ENCODE measurements at places on chromosomes 6 and 20.

DNA sequence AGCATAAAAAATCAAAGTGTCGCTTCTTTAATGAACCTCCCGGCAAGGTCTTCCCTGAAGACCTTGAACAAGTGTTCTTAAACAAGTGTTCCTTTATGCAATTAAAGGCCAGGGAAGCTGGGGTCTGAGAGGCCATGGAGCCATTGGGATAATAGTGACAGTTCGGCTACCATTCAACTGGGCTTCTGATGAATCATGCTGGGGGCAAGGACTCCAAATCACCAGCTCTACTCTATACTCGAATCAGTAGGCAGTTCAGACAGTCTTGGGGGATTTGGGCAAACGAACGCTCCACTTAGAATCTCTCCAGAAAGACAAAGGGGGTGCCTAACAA lies 34.7 kb upstream of the EZR start:
- DNase-seq = no peak

DNA sequence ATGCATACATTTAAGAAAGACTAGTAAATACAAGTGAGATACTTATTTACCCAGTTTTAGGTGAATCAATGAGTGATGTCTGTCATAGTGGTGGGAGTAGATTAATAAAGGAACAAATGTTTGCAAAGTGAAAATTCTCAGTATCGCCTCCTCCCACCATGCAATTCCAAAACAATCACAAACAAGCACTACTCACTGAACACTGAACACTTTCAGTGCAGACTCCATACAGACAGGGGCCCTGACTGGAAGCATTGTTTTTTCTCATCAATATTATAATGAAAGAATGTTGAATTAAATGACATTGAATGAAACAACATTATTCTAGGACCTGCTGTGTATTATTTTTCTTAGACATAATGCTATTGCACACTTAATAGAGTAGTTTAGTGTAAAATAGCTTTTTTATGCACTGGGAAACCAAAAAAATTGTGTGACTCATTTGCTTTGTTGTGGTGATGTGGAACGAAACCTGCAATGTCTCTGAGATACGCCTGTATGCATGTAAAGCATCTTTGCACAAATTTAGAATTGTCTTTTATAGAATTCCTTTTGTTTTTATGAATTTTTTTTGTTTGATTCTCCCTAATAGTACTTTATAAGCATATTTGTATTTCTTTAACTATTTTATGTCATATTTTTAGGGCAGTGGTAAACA lies 317.5 kb downstream of the UTRN start:
- no peak for DNase-seq

GRCh38 chr20:43379239-43379917 lies 78.3 kb upstream of the SRSF6 start:
- no peak for DNase-seq

GRCh38 chr6:132300323-132300949 lies 100.8 kb downstream of the MOXD1 start:
- DNase-seq = no peak

- peak; percentile 32 for DNase-seq
These were observed 40.4 kb downstream of the IRF4 start for GRCh38 chr6:431986-432385.

- no peak for DNase-seq
These were observed 4.4 kb downstream of the CSNK2A1 start for GRCh38 chr20:539191-539590.

- DNase-seq = no peak
These were observed 58.0 kb downstream of the SYTL3 start for GRCh38 chr6:158707821-158708195.

DNA sequence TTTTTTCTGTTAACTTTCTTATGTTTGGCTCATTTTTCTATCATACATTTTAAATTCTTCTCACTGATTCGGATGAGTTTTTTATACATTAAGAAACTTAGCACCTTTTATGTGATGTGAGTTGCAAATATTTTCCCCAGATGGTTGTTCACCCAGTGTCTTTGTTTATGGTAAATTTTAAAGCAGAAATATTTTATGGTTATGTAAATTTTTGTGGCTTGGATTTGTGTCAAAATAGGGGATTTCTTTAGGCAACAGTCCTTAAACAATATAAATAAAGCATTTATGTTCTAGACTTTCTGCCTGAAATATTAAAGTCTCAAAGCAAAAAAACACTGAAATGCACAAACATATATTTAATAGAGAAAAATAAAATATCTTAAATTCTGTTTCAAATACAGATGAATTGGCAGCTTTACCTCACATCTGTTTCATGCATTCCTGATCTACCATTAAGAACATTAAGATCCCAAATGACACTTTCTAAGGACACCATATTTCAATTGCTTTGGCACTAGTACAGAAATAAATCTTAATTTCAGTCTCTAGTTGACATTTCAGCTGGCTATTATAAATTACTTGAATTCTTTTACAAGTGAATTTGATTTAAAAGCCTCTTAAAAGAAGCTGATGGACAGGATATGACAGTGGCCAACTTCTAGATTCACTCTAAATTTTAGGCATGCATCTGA lies 646.6 kb downstream of the HACE1 start:
- no peak for DNase-seq

DNA sequence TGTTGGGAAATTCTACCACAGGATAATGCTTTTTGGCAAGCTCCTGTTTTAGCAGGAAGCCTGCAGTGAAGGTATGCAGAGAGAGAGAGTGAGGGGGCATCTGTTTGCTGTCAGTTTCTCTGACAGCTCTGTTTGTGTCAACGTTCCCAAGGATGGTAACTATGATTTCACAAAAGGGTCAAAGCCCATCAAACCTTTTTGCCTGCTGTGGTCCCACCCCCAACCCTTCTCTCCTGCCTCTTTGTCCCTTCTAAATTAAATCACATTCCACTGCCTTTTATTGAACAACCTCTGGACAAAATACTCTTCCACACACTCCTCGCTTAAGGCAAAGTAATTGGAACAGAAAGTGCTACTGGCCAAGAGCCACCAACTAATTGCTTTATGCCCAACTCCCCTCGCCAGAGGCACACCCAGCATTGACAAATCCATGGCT lies 128.3 kb downstream of the TSHZ2 start:
- no peak for DNase-seq

DNA sequence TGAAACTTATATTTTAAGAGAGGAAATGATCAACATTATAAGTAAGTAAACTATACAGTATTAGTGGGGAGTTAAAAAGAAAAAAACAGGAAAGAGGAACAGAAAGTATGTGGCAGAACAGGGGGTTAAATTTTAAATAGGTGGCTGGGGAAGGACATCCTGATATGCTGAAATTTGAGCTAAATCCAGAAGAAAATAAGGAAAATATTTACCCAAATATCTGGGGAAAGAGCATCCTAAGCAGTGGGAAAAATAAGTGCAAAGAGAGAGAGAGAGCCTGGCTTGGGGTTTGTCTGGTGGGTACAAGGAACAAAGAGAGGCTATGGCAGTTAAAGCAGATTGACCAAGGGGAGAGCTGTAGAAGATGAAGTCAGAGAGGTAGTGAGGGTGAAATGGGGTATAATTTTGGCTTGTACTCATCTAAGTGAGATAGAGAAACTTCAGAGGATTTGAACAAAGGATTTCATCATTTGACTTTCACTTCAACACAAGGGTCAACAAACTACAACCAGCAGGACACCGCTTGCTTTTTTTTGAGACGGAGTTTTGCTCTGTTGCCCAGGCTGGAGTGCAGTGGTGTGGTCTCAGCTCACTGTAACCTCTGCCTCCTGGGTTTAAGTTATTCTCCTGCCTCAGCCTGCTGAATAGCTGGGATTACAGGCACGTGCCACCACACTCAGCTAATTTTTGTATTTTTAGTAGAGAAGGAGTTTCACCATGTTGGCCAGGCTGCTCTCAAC lies 328.4 kb upstream of the CNR1 start:
- no peak for DNase-seq

DNA sequence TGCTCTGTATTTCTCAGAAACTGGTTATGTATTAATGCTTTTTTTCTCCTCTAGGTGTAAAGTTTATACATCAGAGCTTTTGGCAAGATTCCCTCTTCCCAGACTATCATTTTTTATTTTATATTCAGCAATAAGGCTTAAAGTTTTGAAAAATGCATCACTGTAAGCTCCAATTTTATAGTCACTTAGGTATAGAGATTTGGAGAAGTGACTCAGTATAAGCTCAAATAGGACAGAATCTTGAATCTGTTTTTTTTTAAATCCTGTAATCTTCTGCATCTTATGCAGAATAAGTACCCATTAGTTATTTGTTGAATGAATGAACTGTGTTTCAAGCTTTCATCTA lies 1.0 kb downstream of the NCOA7 start:
- no peak for DNase-seq

DNA sequence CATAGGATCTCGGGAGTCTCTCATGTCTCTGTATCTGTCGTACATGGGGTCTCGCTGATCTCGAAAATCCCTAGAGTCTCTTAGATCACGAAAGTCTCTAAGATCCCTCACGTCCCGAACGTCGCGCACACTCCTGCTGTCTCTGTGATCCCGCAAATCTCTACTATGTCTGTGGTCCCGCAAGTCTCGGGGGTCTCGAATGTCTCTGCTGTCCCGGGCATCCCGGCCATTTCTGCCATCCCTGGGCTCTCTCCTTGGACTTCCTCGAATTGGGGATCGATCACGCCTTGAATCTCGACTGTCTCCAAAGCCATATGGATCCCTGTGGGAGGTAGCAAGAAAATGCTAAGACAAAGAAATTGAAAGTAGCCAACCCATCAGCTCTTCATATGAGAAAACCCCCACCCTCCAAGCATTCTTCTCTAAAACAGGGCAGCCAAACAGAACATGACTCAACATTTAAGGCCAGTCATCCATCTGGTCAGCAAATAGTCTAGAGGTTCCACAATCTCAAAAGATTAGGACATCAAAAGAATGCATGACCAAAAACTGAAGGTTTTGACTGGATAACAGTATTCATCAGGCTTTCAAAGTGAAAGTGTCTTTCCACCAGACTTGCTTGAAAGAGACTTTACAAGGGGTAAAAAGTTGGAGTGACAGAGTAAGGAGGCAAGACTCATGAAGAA lies 19.4 kb downstream of the NCOA5 start:
- no peak for DNase-seq

DNA sequence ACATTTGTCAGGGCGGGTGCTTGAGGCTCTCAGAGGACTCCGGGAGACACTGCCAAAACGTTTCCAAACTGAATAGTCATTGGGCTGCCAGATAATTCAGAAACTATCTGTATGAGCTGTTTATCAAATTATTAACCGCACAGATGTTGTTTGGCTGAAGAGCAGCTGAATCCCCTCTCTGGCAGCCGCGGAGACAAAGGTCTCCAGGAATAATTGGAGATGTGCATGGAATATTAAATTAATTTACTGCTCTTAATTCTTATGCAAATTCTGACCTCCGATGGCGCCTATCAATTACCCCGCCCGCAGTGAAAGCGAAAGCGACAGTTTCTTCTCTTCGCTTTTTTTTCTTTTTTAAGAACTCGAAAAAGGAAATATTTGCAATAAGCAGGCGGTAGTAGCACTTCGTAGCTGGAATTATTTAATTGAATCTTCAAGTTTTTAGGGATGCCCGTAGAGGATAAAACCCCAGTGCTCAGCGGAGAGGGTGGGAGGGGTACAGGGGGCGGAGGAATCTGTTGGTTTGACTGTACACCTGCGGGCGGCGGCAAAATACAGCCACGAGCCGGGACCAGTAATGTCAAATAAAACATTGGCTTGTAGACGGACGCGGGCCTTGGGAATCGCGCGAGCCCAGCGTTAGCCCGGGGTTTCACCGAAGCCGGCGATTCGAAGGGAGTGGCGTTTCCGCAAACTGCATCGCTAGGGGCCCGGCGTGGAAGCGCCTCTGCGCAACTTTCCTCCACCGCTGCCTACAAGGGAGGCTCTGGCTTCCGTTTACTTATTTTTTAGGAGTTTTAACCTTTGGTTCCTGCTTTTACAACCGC lies 6.2 kb downstream of the LINC00237 start:
- no peak for DNase-seq

- no peak for DNase-seq
These were observed 106.4 kb downstream of the PPP1R14C start for GRCh38 chr6:150249261-150249660.

- DNase-seq = no peak
These were observed 84.1 kb downstream of the RALGAPA2 start for GRCh38 chr20:20628314-20628713.

DNA sequence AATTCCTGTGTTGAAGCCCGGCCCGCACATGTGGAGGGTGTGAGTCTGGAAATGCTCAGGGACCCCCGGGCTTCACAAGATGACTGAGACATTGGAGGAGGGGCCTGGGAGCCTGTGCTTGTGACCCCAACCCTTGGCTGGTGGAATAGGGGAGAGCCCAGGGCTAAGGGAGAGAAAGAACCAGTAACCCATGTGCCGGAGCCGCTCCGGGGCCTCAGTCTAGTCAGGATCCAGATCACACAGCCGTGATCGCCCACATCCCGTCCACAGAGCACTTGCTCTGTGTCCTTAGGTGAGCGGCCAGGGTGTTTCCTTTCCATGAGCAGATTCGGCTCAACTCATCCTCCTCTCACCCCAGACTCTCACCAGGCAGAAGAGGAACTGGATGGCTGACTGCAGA lies 152.3 kb upstream of the RPS6KA2 start:
- DNase-seq = no peak

GRCh38 chr20:440148-440547 lies 22.2 kb downstream of the TBC1D20 start:
- DNase-seq = no peak

All from T-helper 2 cell (primary cell).